ENCODE measurements at places on chromosomes 12 and 14.

DNA sequence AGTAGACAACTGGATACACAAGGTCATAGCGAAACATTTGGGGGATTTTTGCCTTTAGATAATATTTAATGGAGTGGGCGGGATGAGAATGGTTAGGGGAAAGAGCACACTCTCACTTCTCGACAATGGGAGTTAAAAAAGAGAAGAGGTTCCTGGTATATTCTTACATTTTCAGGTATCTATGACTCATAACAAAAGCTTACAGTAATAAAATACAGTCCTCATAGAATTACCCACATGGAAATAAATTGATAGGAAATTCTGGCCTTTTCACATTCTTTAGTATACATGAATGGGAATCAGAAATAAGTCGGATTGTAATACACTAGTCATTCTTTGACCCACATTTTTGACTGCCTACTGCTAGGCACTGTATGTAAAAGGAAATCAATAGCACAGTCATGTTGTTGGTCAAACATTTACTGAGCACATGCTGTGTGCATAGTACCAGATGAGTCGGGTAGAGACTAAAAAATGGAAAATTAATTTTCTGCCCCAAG is 8.2 kb upstream of the CRADD start:
- DNase-seq: no peak

GRCh38 chr14:91400696-91401095 is 16.9 kb downstream of the CCDC88C start:
- DNase-seq: no peak

DNA sequence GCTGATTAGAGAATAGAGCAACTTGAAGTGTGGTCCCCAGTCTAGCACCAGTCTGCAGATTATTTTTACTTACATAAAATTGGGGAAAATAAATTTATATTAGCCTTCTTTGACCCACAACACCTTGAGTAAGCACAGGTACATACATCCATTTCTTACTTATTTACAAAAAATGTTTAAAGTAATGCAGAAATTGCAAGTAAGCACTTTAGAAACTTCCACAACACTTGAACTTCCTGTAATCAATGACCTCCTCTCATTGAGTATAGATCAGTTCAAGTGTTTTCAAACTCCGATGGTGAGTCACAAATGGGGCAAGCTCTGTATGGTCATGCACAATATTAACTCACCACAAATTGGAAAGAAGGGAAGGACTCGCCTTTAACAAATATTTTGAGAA is 83.3 kb downstream of the KIF21A start:
- no peak for DNase-seq

DNA sequence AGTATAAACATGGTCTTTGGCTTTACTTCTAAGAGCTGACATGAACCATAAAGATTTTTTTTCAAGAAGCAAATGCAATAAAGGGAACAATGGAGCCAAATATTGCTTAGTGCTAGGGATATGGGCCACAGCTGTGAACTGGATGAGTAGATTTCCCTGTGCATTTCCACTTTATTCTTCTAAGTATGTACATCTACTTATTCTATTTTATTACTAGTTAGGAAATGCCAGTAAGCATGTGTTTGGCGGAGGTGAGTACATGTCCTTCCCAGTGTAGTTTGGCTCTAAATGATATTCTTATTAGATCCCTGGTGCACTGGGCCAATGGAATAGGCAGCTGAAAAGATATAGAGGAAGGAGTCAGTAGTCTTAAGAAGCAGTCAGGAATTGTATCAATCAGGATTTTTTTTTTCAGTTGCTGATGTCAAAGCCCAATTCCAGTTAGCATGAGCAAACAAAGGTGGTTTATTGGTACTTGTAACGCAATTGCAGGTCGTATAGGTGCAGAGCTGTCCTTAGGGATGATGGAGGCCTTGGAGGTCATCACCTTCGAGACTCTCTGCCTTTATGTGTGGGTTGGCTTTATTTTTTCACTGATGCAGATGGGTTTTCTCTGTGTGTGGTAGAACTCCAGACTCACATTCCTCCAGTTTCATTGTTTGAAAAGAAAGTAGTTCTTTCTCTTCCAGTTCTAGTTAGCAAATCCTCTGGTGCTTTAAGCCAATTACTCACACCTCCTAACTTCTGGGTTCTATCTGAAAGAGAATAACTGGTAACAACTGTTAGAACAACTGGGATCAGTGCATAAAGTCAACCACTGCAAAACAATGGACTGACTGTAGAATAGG is 139.0 kb upstream of the LRIG3 start:
- DNase-seq: no peak

DNA sequence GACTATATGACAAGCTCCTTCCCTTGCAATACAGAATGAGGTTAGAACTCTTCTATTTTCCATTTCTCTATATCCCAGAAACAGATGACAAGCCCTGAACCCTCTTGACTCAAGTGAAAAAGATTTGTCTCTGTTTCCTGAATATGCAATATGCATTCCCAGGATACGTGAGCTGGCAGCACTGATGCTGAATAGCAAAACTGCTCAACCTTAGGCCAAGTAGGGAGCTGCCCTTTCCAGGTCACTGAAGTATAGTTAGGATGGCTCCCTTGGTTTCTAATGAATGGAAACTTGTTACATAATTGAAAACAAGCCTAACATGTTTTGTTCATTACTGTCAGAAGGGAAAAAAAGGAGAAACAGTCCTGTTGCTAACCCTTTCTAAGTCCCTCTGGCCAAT is 47.9 kb upstream of the PLEKHG7 start:
- DNase-seq: no peak

Data from stimulated activated CD8-positive, alpha-beta memory T cell treated with anti-CD3 and anti-CD28 coated beads, Interleukin-4, amount 100 ng/mL, for 4 hours (primary cell).